ENCODE measurements at places on chromosomes 6 and 20.

GRCh38 chr6:139282684-139283083, 9.1 kb downstream of the TXLNB start:
- no peak for DNase-seq

- no peak for DNase-seq
Observed at GRCh38 chr20:48879612-48880245, 41.8 kb upstream of the ARFGEF2 start.

DNA sequence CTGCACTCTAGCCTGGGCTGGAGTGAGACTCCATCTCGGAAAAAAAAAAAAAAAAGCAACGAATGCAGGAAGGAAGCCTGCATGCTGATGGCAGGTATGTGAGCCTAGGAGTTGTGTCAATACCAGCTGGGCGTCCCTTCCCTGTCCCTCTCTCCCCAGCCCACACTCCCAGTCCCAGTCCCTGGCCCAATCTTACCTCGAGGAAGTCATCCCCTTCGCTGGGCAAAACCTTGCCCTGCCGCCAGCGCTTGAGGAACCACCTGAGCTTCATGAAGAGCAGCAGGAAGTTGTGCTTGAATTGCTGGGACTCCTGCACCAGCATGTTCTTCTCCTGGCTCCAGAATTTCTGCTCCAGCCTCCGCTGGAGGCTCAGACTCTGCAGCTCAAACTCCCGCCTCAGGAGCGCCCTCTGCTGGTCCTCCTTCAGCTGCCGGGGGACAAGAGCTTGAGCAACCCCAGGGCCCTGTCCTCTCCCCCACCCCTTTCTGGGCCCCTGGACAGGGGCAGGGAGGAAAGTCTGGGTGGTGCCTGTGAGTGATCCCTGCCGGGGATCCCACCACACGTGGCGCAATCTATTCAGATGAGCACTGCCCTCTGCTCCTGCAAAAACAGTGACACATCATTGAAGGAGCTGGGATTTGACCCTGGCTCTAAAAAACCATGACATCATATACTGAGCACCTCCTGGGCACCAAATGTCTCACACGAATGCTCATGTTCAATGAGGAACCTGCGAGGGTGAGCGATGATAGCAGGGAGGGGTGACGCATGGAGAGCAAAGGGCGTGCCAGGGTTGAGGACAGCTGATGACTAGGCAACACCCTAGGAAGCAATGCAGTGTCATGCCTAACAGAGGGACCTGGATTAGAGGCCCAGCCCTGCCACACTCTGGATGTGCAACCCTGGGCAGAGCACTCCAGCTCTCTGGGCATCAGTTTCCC, 35.0 kb upstream of the DSN1 start:
- DNase-seq, result peak; percentile 81

DNA sequence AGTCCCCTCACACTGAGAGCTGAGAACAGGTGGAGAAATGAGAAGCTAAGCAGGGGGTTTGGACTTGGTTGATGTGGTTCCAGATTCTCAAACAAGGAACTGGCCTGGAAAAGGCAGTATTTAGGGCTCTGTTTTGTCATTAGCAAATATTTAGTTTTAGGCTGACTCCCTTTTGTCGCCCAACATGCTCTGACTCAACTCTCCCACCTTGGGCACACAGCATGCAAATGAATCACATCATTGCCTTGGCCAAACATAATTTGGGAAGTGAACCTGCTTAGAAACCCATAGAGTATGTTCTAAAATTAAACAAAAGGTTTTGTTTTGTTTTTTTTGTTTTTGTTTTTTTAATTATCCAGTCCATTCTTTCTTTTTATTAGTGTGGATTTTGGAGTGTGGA, 9.5 kb upstream of the UQCC2 start:
- no peak for DNase-seq

All from T-cell (primary cell).